Stimulated activated CD4-positive, alpha-beta T cell treated with anti-CD3 and anti-CD28 coated beads, TNF-alpha, amount 100 ng/mL, for 4 hours (primary cell): ENCODE measurements at places on chromosomes 4 and X.

- no peak for DNase-seq
These were observed 23.0 kb upstream of the PGM2 start for GRCh38 chr4:37803348-37803973.

GRCh38 chrX:40494005-40494404, 86.8 kb upstream of the ATP6AP2 start:
- no peak for DNase-seq

DNA sequence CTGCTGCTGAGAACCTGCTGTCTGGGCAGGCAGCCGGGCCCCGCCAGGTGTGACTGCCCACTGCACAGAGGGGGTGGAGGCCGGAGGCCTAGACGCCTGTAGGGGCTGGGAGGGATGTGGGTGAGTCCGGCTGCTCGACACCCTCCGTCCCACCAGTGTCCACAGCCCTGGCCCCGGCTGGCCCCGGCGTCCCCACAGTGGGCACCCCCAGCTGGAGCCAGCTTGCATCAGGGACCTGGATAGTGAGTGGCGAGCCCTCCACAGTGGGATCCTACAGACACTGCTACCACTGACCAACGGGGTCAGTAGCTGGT, 34.7 kb upstream of the SPON2 start:
- no peak for DNase-seq

- DNase-seq = no peak
These were observed 4.4 kb upstream of the ADH1C start for GRCh38 chr4:99356992-99357391.

GRCh38 chr4:22385611-22386011, 130.3 kb downstream of the ADGRA3 start:
- DNase-seq = no peak

DNA sequence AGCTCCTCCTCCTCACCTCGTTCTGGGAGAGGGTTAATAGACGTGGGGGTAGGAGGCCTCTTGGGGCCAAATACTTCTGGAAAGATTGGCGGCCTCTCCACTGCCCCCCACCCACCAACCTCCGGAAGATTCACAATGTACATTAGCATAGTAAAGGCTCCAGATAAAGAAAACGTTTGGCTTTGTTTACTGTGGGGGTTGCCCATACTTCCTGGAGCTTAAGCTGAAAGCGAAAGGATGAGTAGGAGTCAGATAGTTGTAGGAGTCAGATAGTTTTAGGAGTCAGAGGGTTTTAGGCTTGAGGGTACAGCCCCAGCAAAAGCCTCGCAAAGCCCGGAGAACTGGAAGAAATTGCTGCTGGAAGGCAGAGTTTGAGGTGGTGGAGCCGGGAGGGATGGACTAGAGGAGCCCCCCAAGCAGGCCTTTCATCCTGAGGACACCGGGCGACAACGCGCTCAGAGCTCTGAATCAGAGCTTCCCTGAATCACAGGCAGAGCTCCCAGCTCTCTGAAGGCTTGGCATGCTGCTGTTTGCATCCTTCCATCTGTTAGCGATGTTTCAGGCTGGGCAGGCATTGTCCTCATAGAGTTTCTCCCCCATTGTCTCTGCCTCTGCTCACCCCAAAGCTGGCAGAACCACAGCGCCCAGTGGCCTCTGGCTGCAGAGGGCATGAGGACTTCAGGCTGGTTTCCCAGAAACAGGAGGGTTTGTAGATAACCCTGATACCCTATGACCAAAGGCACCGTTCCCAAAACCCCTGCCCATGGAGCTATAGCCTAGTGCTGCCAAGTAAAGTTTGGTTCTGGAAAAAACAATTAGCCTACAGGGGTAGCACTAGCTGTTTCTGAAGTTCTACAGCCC, 280.7 kb downstream of the BCOR start:
- no peak for DNase-seq

DNA sequence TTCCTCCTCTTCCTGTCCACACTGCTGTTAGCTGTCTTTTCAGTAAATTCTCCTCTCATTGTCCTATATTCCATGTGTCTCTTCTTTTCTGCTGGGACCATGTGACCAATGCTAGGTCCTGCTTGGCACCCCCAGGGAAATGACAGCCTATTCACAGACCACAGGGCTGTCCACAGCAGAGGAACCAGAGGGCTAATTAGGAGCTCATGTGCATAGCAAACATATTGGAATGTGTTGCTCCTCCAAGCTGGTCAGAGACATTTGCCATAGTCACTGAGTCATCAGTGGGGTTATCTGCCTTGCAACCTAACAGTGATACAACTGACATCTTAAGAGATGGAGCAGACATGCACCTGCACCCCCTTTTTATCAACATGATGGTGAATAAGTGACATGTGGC, 67.9 kb upstream of the PUDP start:
- no peak for DNase-seq

GRCh38 chr4:112519689-112520597, 4.0 kb upstream of the NEUROG2 start:
- no peak for DNase-seq

DNA sequence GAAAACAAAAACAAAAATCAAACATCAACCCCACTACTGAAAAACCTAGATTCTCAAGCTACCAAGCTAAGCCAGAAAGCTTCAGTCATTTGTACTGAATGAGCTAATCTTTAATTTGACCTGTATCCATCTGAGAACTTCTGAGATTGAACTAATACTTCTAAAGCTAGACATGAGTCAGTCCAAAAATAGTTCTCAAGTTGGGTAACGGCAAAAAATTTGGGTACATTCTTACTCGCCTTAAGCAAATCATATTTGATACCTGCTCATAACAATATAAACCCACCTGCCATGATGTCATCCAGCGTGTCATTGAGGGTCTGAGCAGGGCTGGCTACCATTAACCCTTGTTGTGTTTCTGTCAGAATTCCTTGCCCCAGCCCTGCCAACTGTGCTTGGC, 69.7 kb upstream of the COX18 start:
- DNase-seq = no peak

- no peak for DNase-seq
These were observed 8.2 kb downstream of the KLHL4 start for GRCh38 chrX:87525771-87526229.

DNA sequence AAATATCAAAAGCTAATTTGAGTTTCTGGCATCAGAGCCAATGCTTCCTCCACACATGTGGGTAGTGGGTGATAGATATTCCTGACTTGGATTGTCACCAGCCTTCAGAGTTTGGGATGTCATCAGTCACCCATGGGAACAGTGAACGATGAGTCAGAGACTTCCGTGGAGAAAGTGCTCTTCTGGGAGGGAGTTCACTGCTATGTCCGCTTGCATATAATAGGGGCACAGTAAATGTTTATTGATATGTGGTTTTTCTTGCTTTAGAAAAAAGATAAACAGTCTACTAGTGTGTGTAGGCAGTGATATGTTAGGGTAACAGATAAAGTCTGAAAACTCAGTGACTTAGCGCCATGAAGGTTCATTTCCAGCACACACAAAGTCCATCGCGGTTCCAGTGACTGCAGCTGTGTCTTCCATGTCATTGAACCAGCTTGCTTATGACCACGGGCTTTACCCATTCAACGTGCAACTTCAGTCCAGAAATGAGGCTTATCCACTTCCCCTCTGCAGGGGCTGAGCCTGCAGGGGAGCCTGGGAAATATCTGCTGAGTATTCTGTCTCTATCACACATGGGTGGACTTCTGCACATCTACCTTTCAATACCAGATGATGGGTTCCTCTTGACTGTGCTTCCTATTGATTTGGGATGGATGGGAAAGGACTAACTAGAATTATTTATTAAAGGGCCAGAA, 87.7 kb upstream of the WWC2 start:
- no peak for DNase-seq

DNA sequence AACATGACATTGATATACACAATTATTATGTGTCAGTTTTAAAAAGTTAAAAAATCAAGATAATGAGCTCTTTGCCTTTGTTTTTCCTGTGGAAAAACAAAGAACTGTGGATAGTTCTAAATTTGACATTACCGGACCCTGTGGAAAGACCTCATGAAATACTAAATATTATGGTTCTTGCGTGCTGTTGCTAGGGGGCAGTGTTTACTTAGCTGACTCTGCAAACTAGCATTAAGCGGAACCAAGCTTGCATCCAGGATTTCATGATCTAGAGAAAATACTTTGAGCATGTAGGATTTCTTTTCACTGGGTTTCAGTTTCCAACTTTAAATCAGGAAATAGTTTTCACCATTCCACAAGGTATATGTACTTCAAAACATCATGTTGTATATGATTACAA, 33.6 kb downstream of the CLCN4 start:
- no peak for DNase-seq

DNA sequence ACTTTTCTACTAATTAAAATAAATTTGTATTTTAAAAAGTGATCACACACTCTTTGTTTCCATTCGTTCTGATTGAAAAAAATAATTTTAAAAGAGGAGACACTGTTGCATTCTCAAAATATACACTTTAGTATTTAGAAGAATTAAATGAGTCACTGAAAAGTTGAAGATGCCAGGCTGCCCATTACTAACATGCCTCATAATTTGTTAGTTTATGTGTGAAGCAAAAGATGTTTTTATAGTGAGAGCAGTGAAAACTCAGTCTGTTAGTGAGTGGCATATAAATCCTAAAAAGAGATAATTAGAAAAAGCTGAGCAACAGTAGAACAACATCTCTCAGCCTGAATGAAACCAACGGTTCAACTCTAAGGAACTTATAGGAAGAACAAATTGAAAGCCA, 143.4 kb downstream of the CDS1 start:
- DNase-seq = no peak

GRCh38 chr4:57037982-57038604, 59.4 kb downstream of the POLR2B start:
- no peak for DNase-seq

GRCh38 chrX:79079477-79079876, 65.0 kb upstream of the GPR174 start:
- DNase-seq = no peak

DNA sequence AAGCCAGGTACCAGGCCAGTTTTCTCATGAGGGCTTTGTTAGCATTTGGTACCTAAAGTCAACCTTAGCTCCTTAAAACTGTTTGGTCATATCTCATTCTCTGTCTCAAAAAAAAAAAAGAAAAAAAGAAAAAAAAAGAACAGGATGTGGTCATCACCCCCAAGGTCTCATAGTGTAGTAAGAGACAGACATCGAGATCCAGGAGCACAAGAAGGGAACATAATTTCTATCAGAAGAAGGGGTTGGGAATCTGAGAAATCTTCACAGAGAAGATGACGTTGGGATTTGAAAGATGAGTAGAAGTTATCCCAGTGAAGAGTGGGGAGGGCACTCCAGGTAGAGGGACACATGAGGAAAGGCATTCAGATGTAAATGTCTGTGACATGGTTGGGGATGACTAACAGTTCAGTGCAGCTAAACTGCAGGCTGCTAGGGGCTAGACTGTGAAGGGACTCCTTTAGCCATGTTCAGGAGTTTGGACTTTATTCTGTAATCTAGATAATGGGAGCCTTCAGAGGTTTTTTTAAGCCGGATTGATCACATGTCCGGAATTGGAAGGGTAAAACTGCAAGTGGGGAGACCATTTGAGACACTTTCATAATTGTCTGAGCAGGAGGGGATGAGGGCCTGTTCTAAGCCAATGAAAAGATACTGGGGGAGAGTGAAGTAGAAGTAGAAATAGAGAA, 26.9 kb upstream of the GJB1 start:
- no peak for DNase-seq

GRCh38 chrX:10555846-10556245, 64.5 kb downstream of the MID1 start:
- no peak for DNase-seq

DNA sequence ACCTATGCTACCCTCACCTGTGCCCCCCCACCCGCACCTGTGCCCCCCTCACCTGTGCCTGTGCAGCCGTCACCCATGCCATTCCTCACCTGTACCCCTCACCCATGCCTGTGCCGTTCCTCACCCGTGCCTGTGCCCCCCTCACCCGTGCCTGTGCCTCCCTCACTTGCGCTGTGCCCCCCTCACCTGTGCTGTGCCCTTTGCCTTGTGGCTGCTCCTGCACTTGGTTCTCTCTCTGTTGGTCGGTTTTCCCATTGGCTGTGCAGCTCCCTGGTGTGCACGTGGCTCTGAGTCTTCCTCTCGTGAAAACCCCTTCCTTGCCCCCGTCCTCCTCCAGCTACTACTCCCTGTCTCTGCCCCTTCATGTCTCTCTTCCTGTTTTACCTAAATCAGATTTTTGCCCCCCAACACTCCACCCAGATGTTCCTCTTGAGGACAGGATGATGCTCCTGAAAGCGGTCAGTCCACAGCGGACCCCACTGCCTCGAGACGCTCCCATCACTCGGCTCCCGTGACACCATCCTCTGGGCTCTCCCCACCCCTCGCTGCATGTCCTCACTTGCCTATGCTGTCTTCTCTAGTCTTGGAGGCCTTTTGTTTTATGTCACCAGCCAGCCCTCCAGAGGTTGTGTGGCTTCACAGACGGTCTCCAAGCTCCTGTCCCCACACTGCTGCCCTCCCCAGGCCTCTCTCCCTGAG, 6.8 kb downstream of the MAEA start:
- no peak for DNase-seq

GRCh38 chrX:153662266-153662665, 11.3 kb downstream of the PNCK start:
- DNase-seq = no peak

GRCh38 chr4:132709056-132709455, 440.0 kb upstream of the PCDH10 start:
- no peak for DNase-seq

GRCh38 chr4:186074189-186074588, 5.2 kb downstream of the TLR3 start:
- no peak for DNase-seq

GRCh38 chr4:149264093-149264733, 551.4 kb downstream of the IQCM start:
- DNase-seq = no peak

DNA sequence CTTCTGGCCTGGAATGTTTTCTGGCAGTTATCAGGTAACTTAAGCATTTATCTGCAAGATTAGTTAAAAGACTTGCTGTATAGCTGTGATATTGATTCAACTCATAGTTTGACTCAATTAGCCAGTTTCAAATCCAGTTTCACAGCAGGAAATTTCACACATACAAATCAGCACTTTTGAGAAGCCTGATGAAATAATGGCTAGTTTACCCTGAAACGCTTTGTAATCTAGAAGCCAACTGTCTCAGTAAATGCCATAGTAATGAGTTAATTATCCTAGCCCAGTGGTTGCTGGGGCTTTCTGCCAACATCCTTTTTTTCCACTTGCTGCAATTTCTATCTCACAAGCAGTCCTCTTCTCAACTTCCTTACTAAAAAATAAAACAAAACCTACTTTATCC, 53.1 kb downstream of the ARHGEF38 start:
- no peak for DNase-seq

DNA sequence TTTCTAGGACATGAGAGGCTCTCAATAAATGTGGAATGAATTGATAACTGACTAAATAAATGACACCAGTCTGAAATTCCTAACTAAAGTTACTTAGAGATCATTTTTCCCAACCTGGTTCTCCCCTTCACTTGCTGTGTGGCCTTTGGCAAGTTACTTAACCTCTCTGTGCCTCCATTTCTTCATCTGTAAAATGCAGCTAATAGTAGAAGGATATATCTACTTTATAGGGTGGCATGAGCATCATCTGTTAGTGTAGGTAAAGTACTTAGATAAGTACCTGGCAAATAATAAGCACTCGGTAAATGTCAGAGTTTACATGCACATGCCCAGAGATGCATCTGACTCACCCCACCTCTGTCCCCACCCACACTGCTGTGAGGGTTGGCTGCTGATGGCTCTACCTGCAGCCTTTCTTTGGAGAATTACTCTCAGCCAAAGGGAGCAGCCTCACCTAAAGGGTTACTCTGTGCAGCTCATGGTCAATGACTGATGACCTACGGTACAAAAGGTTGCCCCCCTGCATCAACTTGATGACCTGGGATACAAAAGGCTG, 139.3 kb downstream of the CHIC2 start:
- DNase-seq = no peak
